ENCODE measurements at places on chromosomes 13 and 19.

DNA sequence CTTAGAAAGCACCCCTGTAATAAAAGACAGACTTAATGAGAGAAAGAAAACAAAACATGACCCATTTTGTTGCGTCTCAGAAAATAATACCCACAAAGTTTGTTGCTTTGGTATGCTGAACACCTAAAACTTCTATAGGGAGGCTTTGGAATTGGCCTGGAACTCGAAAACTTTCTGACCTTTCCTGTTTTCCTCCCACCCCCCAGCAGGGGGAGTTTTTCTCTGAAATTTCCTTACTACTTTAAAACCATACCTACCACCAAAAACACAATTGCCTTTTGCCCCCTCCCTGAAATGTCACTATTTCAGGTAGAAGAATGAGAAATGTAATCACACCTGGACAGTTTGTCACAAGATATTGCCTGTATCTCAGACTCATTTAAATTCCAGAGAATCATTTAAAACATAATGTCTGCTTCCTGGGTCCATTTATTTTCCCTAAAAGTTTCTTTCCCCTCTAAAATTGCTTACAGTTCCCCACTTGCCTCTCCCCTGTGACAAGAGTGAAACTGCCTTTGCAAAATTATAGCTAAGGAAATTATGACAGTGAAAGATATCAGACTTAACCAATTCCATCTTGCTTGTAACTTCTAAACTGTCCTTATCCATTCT is 2700.2 kb downstream of the PCDH9 start:
- peak; percentile 2 for DNase-seq

GRCh38 chr13:34124666-34125306 is 306.8 kb downstream of the RFC3 start:
- no peak for DNase-seq

DNA sequence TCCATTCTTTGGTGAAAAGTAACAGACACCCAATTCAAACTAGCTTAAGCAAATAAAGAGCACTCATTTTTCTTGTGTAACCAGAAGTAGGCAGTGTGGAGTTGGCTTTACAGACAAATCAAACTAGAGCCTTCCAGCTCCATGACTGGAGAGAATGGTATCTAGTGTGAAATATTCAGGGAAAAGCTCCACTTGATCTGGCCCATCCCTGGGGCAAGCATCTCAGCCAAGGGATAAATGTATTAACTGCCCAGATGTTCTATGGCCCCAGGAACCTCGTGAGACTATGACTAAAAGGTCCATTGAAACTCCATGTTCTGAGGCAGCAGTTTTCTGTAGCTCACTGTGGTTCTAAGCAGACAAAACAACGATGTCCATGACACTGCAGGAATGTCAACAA is 49.9 kb downstream of the TBC1D4 start:
- peak; percentile 16 for DNase-seq

- peak; percentile 81 for DNase-seq
Observed at GRCh38 chr19:46748325-46749109, 2.3 kb upstream of the STRN4 start.

GRCh38 chr13:46775385-46776107 is 21.4 kb downstream of the ESD start:
- DNase-seq: no peak

DNA sequence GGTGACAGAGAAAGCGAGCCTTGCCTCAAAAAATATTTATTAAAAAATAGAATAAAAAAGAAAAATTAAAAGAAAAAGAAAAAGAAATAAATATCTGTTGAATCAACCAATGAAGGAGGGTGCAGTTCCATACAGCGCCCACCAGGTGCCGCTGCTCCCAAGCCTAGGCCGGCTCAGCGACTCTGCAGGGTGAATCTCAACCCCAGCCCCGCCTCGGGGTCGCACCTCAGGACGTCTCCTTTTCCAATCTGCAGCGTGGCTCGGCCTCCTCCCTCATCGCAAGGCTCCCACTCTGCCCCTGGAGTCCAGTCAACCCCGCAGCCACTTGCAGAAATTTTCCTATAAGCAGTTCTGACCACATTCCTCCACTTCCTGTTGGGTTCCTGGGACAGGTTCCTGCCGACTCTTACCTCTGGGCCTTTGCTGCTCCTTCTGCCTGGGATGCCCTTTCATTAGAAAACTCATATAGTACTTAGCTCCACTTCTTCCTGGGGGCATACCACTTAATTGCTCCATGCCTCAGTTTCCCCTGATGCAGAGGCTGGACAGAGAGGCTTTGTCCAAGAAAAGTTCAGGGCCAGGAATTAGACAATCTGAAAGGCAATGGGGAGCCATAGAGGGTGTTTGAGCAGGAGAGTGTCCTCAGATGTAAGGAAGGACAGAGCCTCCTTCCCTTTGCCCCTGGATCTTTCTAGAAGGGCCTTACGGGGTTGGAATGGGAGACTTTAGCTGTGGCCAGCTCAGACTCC is 24.3 kb downstream of the NFILZ start:
- DNase-seq: peak; percentile 59

GRCh38 chr13:20544201-20544923 is 18.7 kb upstream of the CRYL1 start:
- DNase-seq: no peak

DNA sequence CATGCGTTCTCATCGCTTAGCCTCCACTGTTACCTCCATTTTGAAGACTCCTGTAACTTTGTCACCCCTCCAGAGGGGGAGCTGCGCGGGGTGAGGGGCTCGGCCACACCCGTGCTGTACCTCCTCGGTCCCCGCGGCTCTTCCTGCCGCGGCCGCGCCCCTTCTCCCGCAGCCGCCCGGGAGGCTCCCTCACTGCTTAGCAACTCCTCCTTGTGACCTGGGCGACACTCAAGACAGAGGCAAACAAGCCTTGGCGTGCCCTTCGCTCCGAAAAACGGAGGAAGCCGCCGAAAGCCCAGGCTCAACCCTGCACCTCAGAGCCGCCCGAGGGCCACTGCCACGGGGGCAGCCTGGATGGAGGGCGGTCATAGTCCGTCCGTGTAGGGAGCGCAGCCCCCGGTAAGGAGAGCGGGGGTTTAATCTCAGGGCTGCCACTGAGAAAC is 494.3 kb downstream of the FOXO1 start:
- no peak for DNase-seq

- DNase-seq: no peak
Observed at GRCh38 chr19:53621885-53622740, 9.7 kb upstream of the DPRX start.

GRCh38 chr13:114066956-114067355 is 65.5 kb downstream of the RASA3 start:
- DNase-seq: no peak

- no peak for DNase-seq
Observed at GRCh38 chr19:38662537-38663155, 15.2 kb downstream of the ACTN4 start.

DNA sequence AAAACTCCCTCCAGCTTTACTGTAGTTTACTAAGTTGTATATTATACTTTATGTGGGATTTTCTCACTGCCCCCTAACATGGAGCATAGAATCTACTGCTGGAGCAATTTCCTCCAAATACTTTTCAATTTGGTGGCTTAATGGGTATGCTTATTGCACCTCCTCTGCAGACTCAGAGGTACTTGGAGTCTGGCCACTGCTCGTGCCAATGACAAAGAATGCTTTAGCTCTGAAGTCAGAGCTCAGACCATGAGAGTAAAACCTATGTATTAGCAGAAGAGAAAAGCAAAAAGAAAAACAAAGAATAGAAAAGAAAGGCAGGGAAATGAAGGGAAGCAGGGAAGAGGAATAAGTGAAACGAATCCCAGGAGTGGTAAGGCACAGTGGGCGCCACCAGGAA is 71.9 kb downstream of the SUCLA2 start:
- DNase-seq: no peak

- no peak for DNase-seq
Observed at GRCh38 chr13:32033744-32034143, 2.2 kb downstream of the FRY start.

GRCh38 chr13:23140492-23140891 is 40.3 kb upstream of the SGCG start:
- DNase-seq: no peak

DNA sequence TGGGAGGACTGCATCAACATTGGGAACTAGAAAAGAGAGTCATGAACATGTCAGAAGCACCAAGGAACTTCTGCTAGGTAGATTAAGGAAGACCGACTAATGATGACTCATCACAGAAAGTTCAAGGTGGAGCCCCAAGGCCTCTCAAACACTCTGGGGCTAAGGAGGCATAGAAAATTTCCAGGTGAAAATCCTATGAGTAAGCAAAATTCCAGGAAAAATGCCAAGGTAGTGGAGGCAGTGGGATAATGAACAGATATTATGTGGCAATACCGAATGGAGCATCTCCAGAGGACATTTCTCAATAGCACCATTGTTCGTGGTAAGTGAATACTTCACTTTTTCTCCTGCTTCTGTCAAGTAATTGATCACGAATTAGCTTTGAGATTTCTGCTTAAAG is 336.5 kb downstream of the MZT1 start:
- DNase-seq: no peak

DNA sequence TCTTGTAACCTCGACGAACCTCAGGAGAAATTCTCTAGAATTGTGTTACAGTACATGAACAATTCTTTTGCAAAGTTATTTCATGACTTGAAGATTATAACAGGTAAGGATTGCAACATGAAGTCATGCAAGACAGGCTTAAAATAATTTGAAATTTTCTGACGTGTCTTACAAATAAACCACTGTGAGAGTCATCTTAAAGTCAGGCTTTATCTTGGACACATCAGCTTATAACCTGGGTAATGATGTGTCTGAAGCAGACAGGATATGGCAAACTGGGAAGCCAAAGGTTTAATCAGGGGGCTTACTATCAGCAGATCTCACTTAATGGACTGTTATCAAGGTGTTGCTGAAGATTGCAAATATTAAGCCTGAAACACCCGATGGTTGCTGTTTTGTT is 407.8 kb downstream of the KLF5 start:
- no peak for DNase-seq

DNA sequence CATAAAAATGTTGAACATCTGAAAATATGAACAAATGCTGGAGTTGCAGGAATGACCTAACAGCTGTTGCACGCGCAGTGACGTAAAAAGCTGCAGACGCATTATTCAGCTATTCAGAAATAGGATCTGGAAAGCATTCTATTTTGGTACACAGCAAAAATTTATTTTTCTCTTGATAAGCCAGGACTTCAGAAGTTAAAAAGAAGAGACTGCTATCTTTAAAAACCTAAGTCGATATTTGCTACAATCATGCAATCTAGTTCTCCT is 36.9 kb upstream of the STARD13 start:
- no peak for DNase-seq

DNA sequence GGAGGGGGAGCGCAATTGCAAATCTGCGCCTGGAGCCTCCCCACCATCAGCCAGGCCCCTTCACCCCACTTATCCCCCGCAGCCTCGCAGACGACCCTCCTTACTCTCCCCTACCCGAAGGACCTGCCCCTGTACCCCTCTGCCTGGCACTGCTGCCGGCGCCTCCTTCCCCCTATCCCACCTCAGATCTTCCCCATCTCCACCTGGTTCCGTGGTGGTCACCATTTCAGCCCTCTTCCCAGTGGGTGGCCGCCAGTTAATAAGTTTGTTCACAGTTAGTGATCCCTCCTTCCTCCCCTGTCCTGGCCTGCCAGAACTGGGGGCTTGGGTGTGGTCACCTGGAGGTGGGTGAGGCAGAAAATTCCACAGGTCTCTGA is 397 bp downstream of the SLC44A2 start:
- no peak for DNase-seq

DNA sequence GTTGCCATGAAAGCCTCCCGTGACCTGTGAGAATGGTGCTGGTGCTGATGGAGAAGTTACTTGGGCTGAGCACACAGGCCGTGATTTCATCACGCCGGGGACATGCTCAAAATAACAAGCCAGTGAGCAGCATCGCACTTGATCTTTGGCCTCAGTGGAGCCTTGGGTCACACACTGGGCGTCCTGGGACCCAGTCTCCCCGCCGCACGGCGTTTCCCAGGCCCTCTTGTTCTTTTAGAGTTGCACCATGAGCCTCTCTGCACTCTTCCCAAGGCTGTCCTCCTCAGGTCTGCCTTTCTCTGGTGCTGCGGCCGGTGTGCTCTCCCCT is 9.5 kb upstream of the NDUFS7 start:
- no peak for DNase-seq

GRCh38 chr13:35767256-35767976 is 290.9 kb upstream of the MAB21L1 start:
- DNase-seq: no peak

- DNase-seq: no peak
Observed at GRCh38 chr19:38453596-38453995, 20.1 kb downstream of the RYR1 start.

DNA sequence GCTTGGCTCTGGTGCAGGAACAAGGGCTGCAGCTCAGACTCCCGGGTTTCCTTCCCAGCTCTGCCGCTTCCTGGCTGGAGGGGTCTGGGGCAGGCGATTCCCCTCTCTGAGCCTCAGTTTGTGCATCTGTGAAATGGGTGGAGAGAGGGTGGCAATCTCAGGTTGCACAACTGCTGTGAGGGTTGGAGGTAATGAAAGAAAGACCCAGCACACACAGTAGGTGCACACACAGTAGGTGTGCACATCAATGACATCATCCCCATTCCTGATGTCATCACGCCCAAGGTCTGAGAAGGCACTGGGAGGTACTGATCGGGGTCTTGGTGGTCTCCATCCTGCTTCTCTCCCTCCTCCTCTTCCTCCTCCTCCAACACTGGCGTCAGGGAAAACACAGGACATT is 2.7 kb downstream of the LILRB4 start:
- no peak for DNase-seq

GRCh38 chr13:33636955-33637670 is 180.8 kb upstream of the RFC3 start:
- peak; percentile 31 for DNase-seq

GRCh38 chr13:34419025-34419424 is 523.0 kb upstream of the NBEA start:
- DNase-seq: no peak

DNA sequence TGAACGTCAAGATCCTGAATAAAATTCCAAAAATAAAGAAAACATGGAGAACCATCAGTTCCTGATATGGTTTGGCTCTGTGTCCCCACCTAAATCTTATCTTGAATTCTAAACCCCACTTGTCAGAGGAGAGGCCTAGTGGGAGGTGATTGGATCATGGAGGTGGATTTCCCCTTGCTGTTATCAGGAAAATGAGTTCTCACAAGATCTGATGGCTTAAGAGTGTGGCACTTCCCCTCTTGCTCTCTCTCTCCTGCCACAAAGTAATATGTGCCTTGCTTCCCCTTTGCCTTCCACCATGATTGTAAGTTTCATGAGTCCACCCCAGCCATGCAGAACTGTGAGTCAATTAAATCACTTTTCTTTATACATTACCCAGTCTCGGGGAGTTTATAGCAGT is 827.4 kb downstream of the GPC5 start:
- DNase-seq: no peak

DNA sequence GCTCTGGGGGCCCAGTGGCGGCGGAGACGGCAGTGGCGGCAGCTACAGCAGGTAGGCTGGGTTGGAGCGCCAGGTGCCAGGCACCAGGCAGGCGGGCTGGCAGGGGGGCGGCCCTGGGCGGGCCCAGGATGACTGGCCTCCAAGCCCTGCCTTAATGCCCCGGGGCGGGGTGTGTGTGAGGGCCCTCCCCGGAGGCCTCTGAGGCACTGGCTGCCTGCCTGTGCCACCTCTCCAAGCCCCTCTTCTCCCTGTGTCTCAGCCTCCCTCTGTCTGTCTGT is at the start of gene KLK11:
Gene KLK11, minus strand, starts transcription at position 63 of the 278 bp plus-strand sequence. CDS start 985 bp downstream, outside the sequence.
- DNase-seq: no peak

- DNase-seq: peak; percentile 18
Observed at GRCh38 chr13:60134376-60134775, 29.4 kb downstream of the DIAPH3 start.

Data from GM12865 (cell line).